ENCODE measurements at places on chromosomes 2 and 18. TPM values are rescaled to one million over a fixed set of nuclear protein-coding genes. Genes with fewer than 3 reads are reported as not detected.

GRCh38 chr18:23872701-23873550 lies 141.6 kb upstream of the TTC39C start:
- no peaks in the 10 kb centered on the region for H3K27me3 ChIP-seq
- H3K36me3 ChIP-seq: no peaks in the 10 kb centered on the region
- no peak for DNase-seq
- H3K4me3 ChIP-seq: no peak overlapping the region
- no peaks in the 10 kb centered on the region for H3K4me1 ChIP-seq
- no peak overlapping the region for H3K27ac ChIP-seq

GRCh38 chr18:72089432-72089831 lies 454.7 kb downstream of the CBLN2 start:
- no peaks in the 10 kb centered on the region for H3K36me3 ChIP-seq
- no peak for DNase-seq
- H3K27ac ChIP-seq: no peak overlapping the region
- no peak overlapping the region for H3K4me3 ChIP-seq

DNA sequence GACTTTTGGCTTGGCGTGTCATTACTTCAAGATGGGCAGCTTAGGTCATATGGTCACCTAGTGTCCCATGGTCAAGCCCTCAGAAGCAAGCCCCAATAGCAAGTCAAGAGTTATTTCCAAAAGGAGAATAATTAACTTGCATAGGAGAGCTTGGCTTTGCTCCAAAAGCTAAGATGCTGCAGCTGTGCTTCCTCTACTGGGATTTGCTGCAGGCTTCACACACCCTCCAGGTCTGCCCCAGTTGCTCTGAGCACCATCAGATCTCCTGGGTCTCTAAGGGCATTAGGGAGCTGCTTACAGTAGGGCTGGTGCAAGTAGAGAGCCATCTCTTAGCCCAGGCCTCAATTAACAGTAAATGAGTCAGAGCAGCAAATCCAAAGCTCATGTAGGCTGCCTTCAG lies 46.6 kb downstream of the THUMPD2 start:
- H3K27me3 ChIP-seq: no peaks in the 10 kb centered on the region
- no peaks in the 10 kb centered on the region for H3K36me3 ChIP-seq
- DNase-seq: no peak

DNA sequence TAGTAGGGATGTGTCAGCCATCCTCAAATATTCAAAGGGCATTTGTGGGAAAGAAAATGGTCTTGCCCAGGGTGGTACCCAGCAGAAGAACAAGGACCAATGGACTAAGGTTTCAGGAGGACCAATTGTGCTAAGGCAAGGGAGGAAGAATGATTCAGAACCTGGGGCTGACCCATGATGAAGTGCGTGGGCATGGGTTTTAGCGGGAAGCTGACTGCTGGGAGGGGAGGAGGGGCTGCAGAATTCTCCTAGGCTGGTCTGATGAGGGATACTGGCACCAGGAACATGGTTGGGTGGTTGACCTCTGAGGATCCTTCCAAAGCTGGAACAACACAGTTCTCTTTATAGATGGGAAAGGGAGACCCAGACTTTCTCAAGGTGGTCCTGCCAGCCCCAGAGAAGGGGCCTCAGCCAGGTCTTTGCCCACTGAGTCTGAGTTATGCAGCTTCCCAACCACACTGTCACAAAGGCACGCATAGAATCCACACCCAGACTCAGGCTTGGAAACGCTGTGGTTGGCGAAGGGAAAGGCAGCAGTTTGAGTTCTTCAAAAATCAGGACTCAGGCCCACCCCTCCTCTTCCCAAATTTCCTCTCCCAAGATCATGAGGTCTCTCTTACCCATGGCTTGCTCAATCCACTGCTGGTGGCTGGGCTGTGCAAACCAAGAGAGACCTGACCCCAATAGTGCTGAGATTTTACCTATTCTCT lies 37.3 kb downstream of the MARCO start:
- no peak overlapping the region for H3K4me3 ChIP-seq
- H3K27me3 ChIP-seq: no peaks in the 10 kb centered on the region
- H3K4me1 ChIP-seq: no peaks in the 10 kb centered on the region
- no peaks in the 10 kb centered on the region for H3K36me3 ChIP-seq
- no peak for DNase-seq

GRCh38 chr2:39338502-39338901 lies 94.7 kb upstream of the CDKL4 start:
- no peaks in the 10 kb centered on the region for H3K4me1 ChIP-seq
- H3K27ac ChIP-seq: no peak overlapping the region
- no peak for DNase-seq
- no peak overlapping the region for H3K4me3 ChIP-seq
- H3K27me3 ChIP-seq: no peaks in the 10 kb centered on the region

DNA sequence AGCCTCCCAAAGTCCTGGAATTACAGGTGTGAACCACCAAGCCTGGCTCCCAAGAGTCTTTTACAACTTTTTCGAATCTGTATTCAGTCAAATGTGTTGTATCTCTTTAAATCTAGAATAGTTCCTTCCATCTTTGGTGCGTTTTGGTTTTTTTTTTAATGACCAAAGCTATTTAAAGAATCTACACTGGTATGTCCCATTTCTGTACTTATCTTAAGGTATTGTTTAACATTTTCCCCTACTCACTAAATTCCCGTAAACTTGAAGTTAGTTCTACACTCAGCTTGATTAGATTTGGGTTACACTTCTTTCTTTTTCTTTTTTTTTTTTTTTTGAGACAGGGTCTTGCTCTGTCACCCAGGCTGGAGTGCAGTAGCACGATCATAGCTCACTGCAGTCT lies 63.8 kb downstream of the TMEM237 start:
- H3K27ac ChIP-seq: no peak overlapping the region
- H3K4me3 ChIP-seq: no peak overlapping the region
- no peaks in the 10 kb centered on the region for H3K4me1 ChIP-seq
- no peaks in the 10 kb centered on the region for H3K27me3 ChIP-seq

The LYG2 gene
- not detected for polyA plus RNA-seq
